ENCODE measurements at places on chromosomes 1 and 21. TPM values are rescaled to one million over a fixed set of nuclear protein-coding genes. Genes with fewer than 3 reads are reported as not detected.

DNA sequence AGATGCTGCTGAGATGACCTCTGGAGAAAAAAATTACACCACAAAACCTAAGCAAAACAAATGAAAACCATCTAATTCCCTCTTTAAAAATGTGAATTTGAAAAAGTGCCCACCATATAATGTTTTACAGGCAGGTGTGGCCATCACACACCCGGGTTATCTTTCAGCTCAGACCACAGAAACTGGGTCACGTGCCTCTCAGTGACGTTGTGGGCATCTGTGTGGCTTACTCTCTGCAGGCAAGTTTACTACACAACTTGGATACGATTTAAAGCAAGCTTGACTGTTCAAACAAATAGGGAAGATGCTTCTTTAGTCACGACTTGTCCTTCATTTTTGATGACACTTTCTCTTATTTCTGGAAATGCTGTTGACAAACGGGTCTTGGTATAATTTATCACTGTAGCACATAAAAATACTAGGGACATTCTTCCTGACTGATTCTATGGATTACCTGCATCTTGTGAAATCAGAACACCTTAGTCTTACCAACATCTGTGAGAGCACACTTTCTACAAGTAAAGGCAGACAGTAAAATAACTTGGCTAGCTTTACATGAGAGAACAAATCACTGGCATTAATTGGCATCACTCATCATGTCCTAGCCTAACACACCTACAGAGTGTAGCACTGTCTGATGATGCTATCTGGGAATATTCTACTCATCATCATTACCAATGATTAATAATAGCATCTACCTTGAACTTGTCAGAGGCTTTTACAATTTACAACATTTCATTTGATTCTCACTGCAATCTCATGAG, 89.3 kb upstream of the EDEM3 start:
- H3K27me3 ChIP-seq, result no peaks in the 10 kb centered on the region
- DNase-seq, result no peak
- no peak overlapping the region for H3K4me3 ChIP-seq
- H3K36me3 ChIP-seq, result no peaks in the 10 kb centered on the region
- H3K27ac ChIP-seq, result no peak overlapping the region
- H3K4me1 ChIP-seq, result no peaks in the 10 kb centered on the region

DNA sequence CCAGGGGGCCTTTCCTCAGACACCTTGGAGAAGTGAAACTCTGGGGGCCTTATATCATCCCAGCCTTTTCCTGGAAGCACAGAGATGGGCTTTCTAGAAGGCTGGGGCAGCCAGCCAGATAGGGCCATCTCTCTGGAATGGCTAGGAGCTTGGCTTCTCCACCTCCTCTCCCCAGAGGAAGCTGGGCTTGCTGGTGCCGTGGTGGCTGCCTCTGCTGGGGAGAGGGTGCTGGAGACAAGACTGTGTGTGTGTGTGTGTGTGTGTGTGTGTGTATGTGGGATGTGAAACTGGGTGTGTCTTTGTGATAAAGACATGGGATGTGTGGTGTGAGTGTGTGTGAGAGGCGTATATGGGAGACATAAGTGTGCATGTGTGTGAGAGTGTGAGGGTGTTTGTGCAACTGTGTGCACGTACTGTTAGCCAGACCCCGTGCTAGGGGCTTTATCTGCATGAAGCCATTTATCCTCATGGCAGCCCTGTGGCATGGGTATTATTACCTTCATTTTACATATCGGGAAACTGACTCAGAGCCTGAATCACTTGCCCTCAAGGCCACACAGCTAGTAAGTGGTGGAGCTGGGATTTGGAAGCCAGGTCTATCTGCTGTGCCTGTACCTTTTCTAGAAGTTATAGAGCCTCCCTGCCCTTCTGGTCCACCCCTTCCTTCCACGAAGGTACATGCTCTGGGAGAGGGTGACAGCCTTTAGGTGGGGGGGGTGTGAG, 44.2 kb downstream of the PTPRU start:
- H3K27ac ChIP-seq, result no peak overlapping the region
- H3K4me1 ChIP-seq, result peaks cover 13% of the 10 kb centered on the region
- H3K27me3 ChIP-seq, result no peaks in the 10 kb centered on the region

- no peaks in the 10 kb centered on the region for H3K27me3 ChIP-seq
- DNase-seq, result no peak
- peak overlapping the region; percentile 89 for H3K4me3 ChIP-seq
- H3K4me1 ChIP-seq, result peaks cover 4% of the 10 kb centered on the region
- no peak overlapping the region for H3K27ac ChIP-seq
Measured at GRCh38 chr1:204409123-204409522, 2.5 kb downstream of the PPP1R15B start.

- no peak overlapping the region for H3K4me3 ChIP-seq
- no peak for DNase-seq
- no peaks in the 10 kb centered on the region for H3K36me3 ChIP-seq
- H3K27ac ChIP-seq, result no peak overlapping the region
- no peaks in the 10 kb centered on the region for H3K27me3 ChIP-seq
Measured at GRCh38 chr1:86114816-86115400, 41.7 kb downstream of the COL24A1 start.

- peaks cover 6% of the 10 kb centered on the region for H3K27me3 ChIP-seq
- H3K4me3 ChIP-seq, result no peak overlapping the region
- DNase-seq, result no peak
- H3K36me3 ChIP-seq, result no peaks in the 10 kb centered on the region
- no peak overlapping the region for H3K27ac ChIP-seq
Measured at GRCh38 chr1:226534645-226535044, 13.9 kb upstream of the STUM start.

GRCh38 chr21:14737922-14738321, 191.8 kb upstream of the SAMSN1 start:
- no peak for DNase-seq
- H3K4me3 ChIP-seq, result no peak overlapping the region
- H3K27ac ChIP-seq, result no peak overlapping the region
- no peaks in the 10 kb centered on the region for H3K36me3 ChIP-seq
- no peaks in the 10 kb centered on the region for H3K4me1 ChIP-seq

GRCh38 chr21:36134803-36135390, at the start of gene CBR3:
Gene CBR3 (plus strand): TSS chr21:36135079. CDS start chr21:36135193, 114 bp downstream.
- no peaks in the 10 kb centered on the region for H3K27me3 ChIP-seq
- DNase-seq, result peak; percentile 65
- H3K27ac ChIP-seq, result peak within 1 kb of the TSS; percentile 70
- peaks cover 22% of the 10 kb centered on the region for H3K4me1 ChIP-seq

GRCh38 chr1:183404476-183404875, 13.7 kb downstream of the NMNAT2 start:
- no peaks in the 10 kb centered on the region for H3K36me3 ChIP-seq
- H3K4me3 ChIP-seq, result no peak overlapping the region
- DNase-seq, result no peak
- H3K4me1 ChIP-seq, result no peaks in the 10 kb centered on the region

DNA sequence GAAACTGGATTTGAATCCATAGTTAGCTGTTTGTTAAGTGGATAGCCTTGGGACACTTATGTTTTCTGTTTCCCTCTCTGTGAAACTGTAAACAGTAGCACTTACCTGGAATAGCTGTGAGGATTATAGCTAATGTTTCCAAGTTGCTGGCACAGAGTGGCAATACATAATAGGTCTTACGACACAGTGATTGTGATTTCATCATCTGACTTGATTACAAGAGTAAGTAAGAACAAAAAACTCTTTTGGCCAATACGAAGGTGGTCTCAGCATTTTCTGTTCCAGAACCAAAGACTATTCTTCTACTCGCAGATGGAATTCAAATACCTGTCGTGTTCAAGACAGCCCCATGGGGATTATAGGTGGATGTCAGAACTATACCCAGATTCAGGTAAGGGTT, 2.1 kb downstream of the C8B start:
- no peak for DNase-seq
- no peaks in the 10 kb centered on the region for H3K4me1 ChIP-seq
- H3K4me3 ChIP-seq, result no peak overlapping the region
- no peaks in the 10 kb centered on the region for H3K36me3 ChIP-seq
- no peak overlapping the region for H3K27ac ChIP-seq

GRCh38 chr21:35406635-35407034, 357.5 kb upstream of the RUNX1 start:
- H3K27ac ChIP-seq, result no peak overlapping the region
- H3K4me3 ChIP-seq, result no peak overlapping the region
- DNase-seq, result no peak

GRCh38 chr1:153624965-153625611, 2.2 kb downstream of the S100A13 start:
- peaks cover 27% of the 10 kb centered on the region for H3K4me1 ChIP-seq
- no peak for DNase-seq
- H3K4me3 ChIP-seq, result no peak overlapping the region

DNA sequence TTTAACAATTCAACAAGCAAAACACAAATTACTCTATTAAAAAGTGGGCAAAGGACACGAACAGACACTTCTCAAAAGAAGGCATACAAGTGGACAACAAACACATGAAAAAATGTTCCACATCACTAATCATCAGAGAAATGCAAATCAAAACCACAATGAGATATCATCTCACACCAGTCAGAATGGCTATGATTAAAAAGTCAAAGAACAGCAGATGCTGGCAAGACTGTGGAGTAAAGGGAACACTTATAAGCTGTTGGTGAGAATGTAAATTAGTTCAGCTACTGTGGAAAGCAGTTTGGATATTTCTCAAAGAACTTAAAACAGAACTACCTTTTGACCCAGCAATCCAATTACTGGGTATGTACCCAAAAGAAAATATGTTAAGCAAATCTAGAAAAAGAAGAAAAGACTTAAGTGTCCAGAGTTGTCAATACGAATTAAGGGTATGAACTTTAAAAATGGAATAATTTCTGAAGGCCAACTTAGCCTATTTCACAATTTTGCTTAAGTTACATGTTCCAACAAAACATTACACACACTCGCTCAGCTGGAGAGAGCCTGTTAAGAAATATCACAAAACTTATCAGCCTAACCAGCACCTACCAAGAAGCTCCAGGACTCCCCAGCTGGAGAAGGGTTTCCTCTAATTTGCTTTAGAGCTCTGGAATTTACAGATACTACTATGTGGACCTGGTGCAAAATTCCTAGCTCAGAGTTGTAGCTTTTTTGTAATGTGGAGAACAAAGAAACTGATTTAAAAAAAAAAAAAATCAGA, 232.1 kb downstream of the DUSP10 start:
- no peaks in the 10 kb centered on the region for H3K27me3 ChIP-seq
- DNase-seq, result no peak

DNA sequence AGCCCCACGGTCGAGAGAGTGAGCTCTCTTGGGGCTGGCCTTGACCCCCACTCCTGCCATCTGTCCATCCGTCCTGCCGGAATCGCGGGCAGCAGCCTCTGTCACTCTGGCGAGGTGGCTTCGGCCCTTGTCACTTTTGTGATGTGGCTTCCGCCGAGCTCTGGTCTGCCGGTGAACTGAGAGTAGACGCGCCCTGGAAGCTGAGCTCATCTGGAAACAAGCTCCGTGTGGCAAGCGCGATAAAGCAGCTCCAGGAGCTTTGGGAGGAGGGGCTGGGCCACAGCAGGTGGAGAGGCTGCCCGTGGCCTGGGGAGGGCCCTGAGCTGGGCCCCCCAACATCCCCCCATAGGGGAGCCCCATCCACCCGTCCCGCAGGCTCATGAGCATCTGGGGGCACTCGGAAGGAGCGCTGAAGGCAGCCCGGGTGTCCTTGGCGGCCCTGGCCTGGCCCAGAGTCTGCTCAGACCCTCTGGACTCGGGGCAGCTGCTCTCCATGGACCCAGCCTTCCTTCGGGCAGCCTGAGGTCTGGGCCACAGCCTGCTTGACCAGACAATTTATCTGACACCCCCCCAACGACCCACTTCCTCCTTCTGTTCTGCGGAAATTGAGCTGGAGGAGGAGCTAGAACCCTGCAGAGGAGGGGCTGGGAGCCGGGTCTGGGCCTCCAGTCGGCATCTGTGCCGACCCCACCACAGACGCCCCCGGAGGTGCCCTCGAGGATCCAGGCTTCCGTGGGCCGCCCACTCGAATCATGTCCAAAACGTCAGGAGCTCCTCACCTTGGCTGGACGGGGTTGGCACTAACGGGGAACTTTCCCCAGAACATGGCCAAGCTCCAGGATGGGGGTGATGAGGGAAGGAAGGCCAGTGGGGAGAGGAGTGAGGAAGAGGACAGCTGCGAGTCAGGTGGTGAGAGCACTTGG, 59.1 kb downstream of the SLC19A1 start:
- peaks cover 2% of the 10 kb centered on the region for H3K4me1 ChIP-seq
- H3K27me3 ChIP-seq, result no peaks in the 10 kb centered on the region
- DNase-seq, result no peak

- H3K27ac ChIP-seq, result peak overlapping the region; percentile 98
- H3K27me3 ChIP-seq, result no peaks in the 10 kb centered on the region
- H3K4me3 ChIP-seq, result no peak overlapping the region
- peaks cover 93% of the 10 kb centered on the region for H3K4me1 ChIP-seq
Measured at GRCh38 chr1:202590126-202590525, 120.1 kb downstream of the SYT2 start.

- peak overlapping the region; percentile 32 for H3K4me3 ChIP-seq
- peaks cover 59% of the 10 kb centered on the region for H3K4me1 ChIP-seq
- peaks cover 7% of the 10 kb centered on the region for H3K36me3 ChIP-seq
- peak overlapping the region; percentile 95 for H3K27ac ChIP-seq
Measured at GRCh38 chr21:45574691-45575090, 32.5 kb upstream of the SLC19A1 start.

- DNase-seq, result no peak
- H3K36me3 ChIP-seq, result no peaks in the 10 kb centered on the region
- H3K4me1 ChIP-seq, result peaks cover 17% of the 10 kb centered on the region
Measured at GRCh38 chr1:119779869-119780356, 11.2 kb upstream of the HMGCS2 start.

DNA sequence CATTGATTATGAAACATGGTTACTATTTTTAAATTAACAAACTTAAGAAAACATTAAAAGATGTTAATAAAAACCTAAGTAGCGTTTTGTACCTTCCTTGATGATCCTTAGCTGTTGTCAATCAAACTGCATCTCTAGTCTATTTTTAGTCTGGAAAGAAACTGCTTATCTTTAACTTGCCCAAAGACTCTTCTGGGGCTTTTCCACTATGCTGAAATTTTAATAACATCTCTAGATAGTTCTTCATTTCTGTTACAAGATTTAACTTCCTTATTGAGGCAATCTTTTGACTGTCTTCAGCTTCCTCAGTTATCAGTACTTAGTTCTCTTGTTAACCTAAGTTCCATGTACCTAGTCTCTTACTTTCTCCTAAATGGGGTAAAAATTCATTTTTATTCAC, 135.9 kb upstream of the HMCN1 start:
- no peak overlapping the region for H3K4me3 ChIP-seq
- no peak for DNase-seq
- H3K36me3 ChIP-seq, result no peaks in the 10 kb centered on the region
- no peak overlapping the region for H3K27ac ChIP-seq
- H3K4me1 ChIP-seq, result no peaks in the 10 kb centered on the region
- no peaks in the 10 kb centered on the region for H3K27me3 ChIP-seq

LAMC1 gene
- 220 TPM for total RNA-seq

MMEL1 gene
- not detected for total RNA-seq

KCNA3 gene
- total RNA-seq, result not detected

CCDC185 gene
- total RNA-seq, result not detected

CDK18 gene
- not detected for total RNA-seq

BGLAP gene
- not detected for total RNA-seq

KRTAP7-1 gene
- total RNA-seq, result not detected
